ENCODE measurements at places on chromosomes 16 and 17.

DNA sequence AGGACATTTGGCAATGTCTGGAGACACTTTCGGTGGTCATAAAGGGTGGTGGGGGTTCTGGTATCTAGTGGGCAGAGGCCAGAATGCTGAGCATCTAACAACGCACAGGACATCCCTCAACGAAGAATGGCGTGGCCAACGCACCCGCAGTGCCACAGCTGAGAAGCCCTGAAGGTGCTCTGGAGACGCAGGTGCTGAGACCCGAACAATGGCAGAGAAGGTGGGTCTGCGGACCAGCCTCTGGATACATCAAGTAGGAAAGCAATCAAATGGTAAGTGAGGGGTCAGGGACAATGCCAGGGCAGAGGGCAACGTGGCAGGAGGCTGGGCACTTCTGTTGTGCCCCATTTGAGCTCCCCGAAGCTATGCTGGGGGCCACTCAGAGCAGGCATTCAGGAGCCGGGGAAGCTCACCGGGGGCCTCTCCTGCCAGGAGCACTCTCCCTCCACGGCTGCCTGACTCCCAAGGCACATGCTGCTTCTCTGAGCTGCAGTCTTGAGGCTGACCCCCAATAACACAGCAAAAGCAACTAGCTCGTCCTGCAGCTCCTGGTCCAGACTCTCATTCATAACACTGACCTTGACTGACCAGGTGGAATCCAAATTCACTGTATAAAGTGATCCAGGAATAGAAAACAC lies 26.0 kb downstream of the SPHK1 start:
- DNase-seq = no peak

- no peak for DNase-seq
Observed at GRCh38 chr17:15351925-15352324, 10.5 kb upstream of the TEKT3 start.

GRCh38 chr17:42781639-42782165 lies 1.3 kb downstream of the WNK4 start:
- no peak for DNase-seq

- peak; percentile 37 for DNase-seq
Observed at GRCh38 chr17:36755586-36755985, 154.2 kb downstream of the MRM1 start.

GRCh38 chr17:82858376-82859126 lies 18.7 kb upstream of the ZNF750 start:
- peak; percentile 41 for DNase-seq

- no peak for DNase-seq
Observed at GRCh38 chr16:12901597-12902461, at the start of gene SHISA9. TSS of gene SHISA9 (plus strand) at chr16:12901598.

- DNase-seq = no peak
Observed at GRCh38 chr17:61482467-61482866, 30.2 kb downstream of the TBX4 start.

DNA sequence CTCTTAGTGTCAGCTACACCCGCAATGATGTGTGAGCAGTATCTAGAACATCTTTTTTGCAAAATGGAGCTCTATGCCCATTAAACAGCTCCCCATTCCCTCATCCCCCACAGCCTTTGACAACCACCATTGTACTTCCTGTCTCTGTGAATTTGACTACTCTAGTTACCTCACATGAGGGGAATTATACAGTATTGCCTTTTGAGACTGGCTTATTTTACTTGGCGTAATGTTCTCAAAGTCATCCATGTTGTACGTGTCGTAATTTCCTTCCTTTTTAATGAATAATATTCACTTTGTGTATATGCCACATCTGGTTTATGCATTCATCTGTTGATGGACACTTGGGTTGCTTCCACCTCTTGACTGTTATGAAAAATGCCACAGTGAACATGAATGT lies 23.2 kb upstream of the CCL22 start:
- no peak for DNase-seq

DNA sequence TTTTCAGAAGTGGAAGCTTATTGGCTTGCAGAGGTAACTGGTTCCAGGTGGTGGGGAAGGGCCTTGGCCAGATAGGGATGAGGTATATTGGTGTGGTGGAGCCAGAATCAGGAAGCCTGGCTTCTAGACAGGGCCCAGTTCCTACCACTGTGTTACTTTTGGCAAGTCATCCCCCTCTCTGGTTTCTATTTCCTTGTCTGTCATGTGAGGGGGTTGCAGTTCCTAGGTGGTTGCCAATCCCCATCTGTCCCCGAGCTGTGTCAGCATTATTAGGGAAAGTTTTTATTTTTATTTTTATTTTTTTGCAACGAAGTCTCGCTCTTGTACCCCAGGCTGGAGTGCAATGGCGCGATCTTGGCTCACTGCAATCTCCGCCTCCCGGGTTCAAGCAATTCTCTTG lies 3.0 kb downstream of the SMCR8 start:
- no peak for DNase-seq

- no peak for DNase-seq
Observed at GRCh38 chr17:16300554-16300953, 52.7 kb downstream of the CENPV start.

- DNase-seq = no peak
Observed at GRCh38 chr16:49681217-49681883, 174.6 kb downstream of the ZNF423 start.

GRCh38 chr16:56710181-56710737 lies 19.7 kb upstream of the NUP93 start:
- DNase-seq = no peak

DNA sequence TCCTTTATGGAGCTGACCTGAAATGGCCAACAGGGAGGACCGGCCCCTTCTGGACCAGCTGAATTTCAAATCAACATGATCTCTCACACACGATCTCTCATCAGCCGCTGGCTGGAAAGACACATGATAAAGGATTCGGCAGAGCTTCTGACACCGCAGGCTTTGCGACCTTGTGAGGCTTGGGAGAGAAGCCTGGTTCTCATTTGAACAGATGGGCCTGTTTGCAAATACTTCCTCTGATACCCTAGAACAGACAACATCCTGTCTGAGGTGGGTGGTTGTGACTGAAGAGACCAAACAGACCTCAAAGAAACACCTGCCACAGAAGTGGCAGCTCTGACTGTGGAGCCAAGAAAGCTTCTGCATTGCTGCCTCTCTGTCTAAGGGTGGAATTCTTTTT lies 77.9 kb upstream of the SDK2 start:
- peak; percentile 46 for DNase-seq

GRCh38 chr17:40068129-40068581 lies 5.4 kb downstream of the THRA start:
- no peak for DNase-seq

- DNase-seq = no peak
Observed at GRCh38 chr17:56979091-56979480, 1.2 kb downstream of the SCPEP1 start.

GRCh38 chr17:29369831-29370735 lies 20.1 kb upstream of the TAOK1 start:
- peak; percentile 73 for DNase-seq

- DNase-seq = no peak
Observed at GRCh38 chr16:4182581-4183236, 59.2 kb downstream of the SRL start.

DNA sequence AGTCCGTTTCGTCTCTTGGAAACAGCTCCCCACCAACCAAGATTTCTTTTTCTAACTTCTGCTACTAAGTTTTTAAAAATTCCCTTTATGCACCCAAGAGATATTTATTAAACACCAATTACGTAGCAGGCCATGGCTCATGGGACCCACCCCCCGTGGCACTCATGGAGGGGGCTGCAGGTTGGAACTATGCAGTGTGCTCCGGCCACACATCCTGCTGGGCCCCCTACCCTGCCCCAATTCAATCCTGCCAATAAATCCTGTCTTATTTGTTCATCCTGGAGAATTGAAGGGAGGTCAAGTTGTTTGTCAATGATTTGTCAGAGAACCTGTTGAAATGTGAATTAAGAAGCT lies 48.2 kb downstream of the IL21R start:
- no peak for DNase-seq

DNA sequence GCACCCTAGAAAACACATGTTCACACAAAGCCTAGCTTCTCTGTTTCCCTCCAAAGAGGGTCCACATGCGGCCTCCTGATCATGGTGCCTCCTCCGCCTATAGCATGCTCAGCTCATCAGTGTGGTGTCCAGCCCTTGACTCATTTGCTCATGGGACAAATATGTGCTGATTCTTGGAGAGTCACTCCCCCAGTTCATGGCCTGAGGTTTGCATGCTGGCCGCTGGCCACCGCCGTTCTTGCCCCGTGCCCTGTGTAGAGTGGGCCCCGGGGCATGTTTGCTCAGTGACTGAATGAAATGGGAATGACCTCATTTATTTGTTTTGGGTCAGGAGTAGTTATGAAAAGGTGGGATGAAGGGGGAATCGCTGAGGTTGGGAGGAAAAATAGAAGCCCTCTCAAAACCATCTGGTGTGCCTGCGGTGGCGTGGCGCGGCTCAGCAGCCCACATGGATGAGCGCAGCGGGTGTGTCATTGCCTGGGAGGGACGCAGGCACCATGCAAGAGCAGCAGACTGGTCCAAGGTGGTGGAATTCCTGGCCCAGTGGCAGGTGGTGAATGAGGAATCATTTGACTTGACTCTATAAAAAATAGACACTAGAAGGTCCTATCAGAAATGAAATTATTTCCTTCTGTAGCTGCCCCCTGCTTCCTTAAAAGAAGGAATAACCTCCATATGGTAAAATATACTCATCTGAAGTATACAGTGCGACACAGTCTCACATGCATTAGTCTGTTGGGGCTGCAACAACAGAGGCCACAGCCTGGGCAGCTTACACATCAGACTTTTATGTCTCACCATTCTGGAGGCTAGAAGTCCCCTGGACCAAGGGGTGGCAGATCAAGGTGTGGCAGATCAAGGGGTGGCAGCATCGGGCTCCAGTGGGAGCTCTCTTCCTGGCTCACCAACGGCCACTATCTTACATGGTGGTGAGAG lies 31.7 kb downstream of the CRISPLD2 start:
- no peak for DNase-seq

DNA sequence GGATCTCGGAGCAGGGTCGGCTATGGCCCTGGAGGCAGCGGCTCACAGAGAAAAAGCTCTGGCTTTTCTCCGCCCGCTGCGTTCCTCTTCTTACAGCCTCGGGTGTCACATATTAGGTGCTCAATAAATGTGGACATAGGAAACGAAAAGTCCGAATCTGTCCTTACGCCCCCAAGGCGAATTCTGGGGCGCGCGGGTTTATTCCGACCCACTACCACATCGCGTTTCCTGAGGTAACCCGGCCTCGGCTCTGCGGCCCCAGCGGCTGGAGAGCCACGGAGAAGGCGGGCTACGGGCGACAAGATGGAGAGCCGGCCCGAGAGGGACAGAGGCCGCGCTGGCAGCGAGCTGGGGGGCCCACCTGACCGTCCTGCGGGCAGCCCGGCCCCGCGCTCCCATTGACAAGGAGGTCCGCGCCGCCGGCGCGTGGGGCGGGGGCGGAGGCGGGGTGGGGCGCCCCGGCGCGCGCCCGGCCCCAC lies 573 bp upstream of the GNAO1 start:
- no peak for DNase-seq

DNA sequence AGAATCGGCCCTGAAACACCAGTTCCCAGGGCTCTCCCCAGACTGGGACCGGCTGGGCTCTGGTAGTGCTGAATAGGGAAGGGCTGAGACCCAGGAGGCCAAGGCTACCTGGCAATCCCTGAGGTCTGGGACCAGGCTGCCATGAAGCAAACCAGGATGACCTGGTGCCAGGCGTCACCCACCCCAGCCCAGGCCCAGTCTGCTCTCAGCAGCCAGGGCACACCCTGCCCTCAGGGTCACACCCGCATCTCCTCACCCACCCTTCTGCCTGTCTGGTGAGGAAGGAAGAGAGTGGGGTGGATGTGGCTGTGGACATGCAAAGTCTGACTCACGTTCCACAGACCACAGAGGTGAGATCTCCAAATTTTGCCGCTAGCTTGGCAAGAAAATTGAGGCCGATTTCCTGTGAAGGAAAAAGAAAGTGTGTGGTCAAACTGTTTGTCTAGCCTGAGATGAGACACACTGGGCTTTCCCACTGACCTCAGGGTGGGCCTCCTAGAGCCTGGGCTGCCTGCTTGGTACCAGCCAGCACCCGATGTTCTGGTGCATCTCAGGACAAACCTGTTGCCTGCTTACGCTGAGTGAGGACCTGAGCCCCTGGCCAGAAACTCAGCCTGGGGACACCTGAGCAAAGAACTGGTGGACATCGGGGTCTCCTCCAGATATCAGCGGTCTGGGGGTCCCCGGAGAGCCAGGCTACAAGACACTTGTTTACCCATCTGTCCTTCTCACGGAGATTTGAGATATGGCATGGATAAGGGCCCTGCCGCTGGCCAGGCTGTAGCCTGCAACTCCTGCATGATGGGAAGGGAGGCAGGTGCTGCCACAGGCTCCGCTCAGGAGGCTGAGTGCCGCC lies 6.3 kb upstream of the RAB37 start:
- DNase-seq = peak; percentile 75

DNA sequence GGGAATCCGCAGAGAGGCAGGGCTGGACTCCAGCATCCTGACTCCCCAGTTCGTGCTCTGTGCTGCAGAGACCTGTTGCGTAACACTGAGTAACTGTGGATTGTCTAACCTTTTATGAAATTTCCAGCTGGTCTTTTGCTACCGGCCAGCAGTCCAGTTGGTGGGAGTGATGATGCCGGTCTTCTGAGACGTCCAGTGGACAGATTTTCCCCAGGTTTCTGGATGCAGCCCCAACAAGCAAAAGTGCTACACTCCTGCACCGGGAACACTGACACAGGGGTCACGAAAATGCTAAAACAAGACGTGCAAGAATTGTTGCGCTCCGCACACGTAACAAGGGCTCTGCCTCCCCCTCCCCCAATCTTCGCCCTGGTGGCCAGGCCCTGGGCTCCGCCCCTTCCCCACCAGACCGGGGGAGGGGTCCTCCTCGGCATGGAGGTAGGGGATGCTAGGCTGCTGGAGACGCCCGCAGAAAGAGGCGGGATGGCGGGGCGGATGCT lies 701 bp upstream of the MRC2 start:
- no peak for DNase-seq

DNA sequence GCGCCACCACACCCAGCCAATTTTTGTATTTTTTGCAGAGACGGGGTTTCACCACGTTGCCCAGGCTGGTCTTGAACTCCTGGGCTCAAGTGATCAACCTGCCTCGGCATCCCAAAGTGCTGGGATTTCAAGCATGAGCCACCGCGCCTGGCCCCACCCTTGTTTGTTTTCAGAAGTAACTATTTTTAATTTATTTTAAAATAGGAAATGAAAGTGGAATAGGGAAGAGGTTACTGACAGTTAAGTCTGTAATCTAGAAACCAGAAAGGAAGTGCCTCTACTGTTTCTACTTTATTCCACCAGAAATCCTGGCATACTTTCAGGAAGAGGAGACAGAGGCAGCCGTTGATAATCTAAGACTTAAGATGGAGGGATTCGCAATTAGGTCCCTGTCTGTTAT lies 225.6 kb downstream of the TANC2 start:
- DNase-seq = no peak

GRCh38 chr16:49473131-49473530 lies 99.5 kb downstream of the C16orf78 start:
- no peak for DNase-seq

DNA sequence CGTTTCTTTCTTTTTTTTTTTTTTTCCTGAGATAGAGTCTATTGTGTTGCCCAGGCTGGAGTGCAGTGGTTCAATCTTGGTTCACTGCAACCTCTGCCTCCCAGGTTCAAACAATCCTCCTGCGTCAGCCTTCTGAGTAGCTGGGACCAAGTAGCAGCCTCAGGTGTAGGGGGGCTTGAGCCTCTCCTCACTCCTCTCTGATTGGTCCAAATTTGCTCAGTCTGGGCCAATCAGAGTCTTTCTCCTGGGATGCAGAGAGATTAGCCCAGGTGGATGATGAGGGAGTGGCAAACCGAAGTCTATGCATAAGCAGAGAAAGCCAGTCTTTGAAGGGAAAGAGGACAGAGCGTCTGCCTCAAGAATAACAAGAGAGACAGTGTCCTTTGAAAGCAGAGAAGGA lies 99.0 kb downstream of the BMERB1 start:
- DNase-seq = no peak
